ENCODE measurements at places on chromosomes 11 and 22.

GRCh38 chr11:39674024-39674423 lies 1785.4 kb downstream of the LRRC4C start:
- DNase-seq: no peak

GRCh38 chr11:35138058-35138457 lies 913 bp upstream of the CD44 start:
- DNase-seq: no peak

DNA sequence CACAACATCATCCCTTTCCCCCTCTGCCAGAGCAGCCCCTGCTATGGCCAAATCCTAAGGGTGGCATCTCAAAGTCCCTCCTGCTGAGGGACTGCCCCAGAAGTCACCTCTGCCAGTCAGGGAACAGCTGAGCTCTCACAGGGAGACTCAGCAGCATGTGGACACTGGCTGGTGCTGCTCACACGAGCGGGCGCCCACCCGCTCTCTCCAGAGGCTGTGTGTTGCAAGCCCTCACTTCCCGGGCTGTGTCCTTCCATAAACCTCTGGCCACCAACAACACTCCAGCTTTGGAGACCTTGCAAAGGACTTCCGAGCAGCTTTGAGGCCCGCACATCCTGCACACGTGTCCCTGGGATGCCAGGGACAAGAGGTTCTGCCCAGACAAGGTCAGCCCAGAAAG lies 2.8 kb downstream of the IGSF9B start:
- DNase-seq: no peak

DNA sequence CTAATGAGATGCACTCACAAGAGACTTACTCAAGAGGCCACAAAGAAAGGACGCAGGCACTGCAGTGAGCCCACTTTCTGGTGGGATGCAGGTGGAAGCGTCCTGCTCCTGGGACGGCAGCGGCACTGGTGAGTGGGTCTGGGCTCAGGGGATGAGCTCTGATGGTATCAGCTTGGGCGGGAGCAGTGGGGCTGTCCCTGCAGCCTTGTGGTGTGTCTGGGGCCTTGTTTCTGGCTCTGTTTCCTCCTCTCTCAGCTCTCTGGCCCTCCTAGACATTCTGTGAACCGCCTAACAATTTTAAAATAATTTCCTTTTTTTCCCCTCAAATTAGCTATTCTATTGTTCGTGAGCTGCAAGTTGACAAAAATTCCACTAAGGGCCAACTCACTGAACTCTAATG lies 8.8 kb upstream of the ST14 start:
- no peak for DNase-seq

GRCh38 chr22:23789638-23790037 lies 2.9 kb downstream of the SMARCB1 start:
- DNase-seq: no peak

- DNase-seq: no peak
Measured at GRCh38 chr11:1563697-1564534, 8.2 kb downstream of the DUSP8 start.

Data from HTR-8/SVneo (cell line).